Osteocyte (in vitro differentiated cells): ENCODE measurements at places on chromosomes 16 and 17. TPM values are rescaled to one million over a fixed set of nuclear protein-coding genes. Genes with fewer than 3 reads are reported as not detected.
A peak's percentile ranks its signal among the peaks of the same experiment; 100 is the strongest.

The SEPTIN12 gene
- not detected in 2 replicates for total RNA-seq

The GGT6 gene
- not detected in 2 replicates for total RNA-seq

GRCh38 chr16:55842369-55843104, 9.6 kb upstream of the CES1 start:
- H3K4me1 ChIP-seq: no peaks in the 10 kb centered on the region
- H3K27ac ChIP-seq: no peak overlapping the region
- H3K27me3 ChIP-seq: peaks cover 21% of the 10 kb centered on the region
- no peaks in the 10 kb centered on the region for H3K36me3 ChIP-seq
- no peak for DNase-seq
- no peak overlapping the region for H3K4me3 ChIP-seq

DNA sequence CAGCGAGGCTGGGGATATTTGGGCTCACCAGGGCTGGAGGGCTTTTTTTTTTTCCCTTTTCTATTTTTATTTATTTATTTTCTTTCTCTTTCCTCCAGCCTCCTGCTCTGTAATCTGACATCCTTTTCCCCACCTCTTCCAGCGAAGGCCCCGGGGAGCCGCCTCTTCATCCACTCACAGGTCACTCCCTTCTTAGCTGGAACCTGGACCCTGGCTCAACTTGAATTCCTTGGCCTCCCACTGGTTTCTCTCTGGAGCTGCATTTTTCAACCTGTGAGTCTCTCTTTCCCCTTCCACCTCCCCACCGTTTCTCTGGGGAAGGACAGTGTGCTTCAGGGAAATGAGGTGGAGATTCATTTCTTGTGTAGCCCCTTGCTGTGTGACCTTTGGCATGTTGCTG, 82.0 kb downstream of the MRM1 start:
- H3K4me1 ChIP-seq: no peaks in the 10 kb centered on the region
- no peak for DNase-seq
- no peaks in the 10 kb centered on the region for H3K36me3 ChIP-seq
- H3K27ac ChIP-seq: no peak overlapping the region
- H3K4me3 ChIP-seq: no peak overlapping the region
- peaks cover 46% of the 10 kb centered on the region for H3K27me3 ChIP-seq

DNA sequence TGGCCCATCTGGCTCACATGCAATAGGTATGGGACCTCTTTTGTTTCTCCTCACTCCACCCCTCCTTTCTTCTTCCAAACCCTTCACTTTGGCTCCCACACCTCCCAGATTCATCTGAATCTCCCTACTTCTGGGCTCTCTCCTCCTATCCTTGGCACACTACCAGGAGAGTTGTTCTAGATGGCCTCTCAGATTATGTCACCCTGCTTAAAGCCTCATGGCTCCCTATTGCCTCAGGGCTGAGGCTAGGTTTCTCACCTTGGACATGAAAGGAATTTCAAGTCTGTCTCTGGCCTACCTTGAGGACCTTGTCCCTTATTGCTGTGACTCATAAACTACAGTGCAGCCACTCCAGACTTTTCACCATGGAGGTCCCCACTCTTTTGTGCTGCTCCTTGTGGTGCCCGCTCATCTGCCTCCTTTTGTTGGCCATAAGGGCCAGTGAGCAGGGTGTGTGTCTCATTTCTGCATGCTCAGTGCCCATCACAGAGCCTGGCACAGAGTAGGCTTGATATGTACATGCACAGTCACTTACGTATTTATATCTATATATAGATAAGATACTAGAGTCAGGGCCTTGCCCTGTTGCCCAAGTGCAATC, 1.0 kb upstream of the MFAP4 start:
- peak overlapping the region; percentile 93 for H3K27ac ChIP-seq
- no peak for DNase-seq
- peaks cover 16% of the 10 kb centered on the region for H3K36me3 ChIP-seq
- H3K4me1 ChIP-seq: peaks cover 64% of the 10 kb centered on the region
- peak overlapping the region; percentile 19 for H3K4me3 ChIP-seq
- peaks cover 4% of the 10 kb centered on the region for H3K27me3 ChIP-seq

DNA sequence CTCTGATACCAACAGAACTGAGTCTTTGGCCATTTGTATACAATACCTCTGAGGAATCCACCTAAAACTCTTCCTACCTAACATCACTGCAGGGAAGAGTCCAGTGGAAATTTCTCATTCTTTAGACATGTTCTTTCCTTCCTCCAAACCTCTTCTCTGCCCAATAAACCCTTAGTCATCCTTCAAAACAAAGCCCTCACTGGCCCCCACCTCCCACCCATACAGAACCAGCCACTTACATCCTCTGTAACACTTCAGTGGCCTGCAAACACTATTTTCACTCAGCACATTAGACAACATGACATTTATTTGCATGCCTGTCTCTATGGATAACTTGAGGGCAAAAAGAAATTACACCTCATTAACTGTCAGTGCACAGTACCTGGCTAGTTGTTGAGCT, 200.3 kb upstream of the NOG start:
- H3K36me3 ChIP-seq: no peaks in the 10 kb centered on the region
- no peak overlapping the region for H3K4me3 ChIP-seq
- DNase-seq: no peak
- H3K27ac ChIP-seq: no peak overlapping the region
- H3K27me3 ChIP-seq: no peaks in the 10 kb centered on the region
